ENCODE measurements at places on chromosomes 4 and X. TPM values are rescaled to one million over a fixed set of nuclear protein-coding genes. Genes with fewer than 3 reads are reported as not detected.
A peak's percentile ranks its signal among the peaks of the same experiment; 100 is the strongest.

The SLC39A8 gene
- total RNA-seq, result 31.3 TPM

The SLC7A11 gene
- total RNA-seq, result 0.81 TPM

The AR gene
- total RNA-seq, result 12.8 TPM

The TTC29 gene
- not detected for total RNA-seq

The PABPC1L2B gene
- total RNA-seq, result not detected

DNA sequence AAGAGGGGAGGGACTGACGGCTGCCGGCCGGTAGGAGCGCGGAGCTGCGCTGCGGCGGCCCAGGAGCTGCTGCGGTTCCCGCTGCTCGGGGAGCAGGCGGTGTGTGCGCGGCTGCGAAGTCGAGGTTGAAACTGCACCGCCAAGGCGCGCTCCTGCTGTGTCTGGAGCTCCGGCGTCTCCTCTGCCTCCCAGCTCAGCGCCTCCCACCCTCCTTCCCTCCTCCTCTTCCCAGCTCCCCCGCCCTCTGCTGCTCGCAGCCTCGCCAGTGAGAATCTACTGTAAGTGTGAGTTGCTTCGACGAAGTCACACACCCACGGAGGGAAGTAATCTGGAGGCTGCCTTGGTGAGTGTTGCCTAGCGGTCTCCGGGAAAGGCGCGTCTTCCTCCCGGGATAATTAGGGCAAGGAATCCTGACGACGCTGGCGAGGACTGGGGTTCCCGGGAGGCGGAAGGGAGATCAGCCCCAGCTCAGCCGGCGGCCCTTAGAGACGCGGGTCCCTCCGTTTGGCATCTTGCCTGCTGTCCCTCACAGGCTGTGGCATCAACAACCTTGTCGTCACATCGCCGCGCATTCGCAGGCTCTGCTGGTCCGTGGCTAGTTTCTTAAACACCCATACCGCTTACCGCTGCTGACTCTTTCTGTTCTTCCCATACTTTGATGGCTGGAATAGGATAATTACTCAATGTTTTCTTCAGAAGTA is at the start of gene EPHA5:
Gene EPHA5, minus strand, starts transcription at position 159 of the 701 bp plus-strand sequence. CDS start 747 bp downstream, outside the sequence.
- H3K4me3 ChIP-seq, result no peak within 1 kb of the TSS
- no peaks in the 10 kb centered on the region for H3K4me1 ChIP-seq
- no peaks in the 10 kb centered on the region for H3K36me3 ChIP-seq
- no peaks in the 10 kb centered on the region for H3K27me3 ChIP-seq
- DNase-seq, result peak; percentile 55

- no peak overlapping the region for H3K4me3 ChIP-seq
- H3K27me3 ChIP-seq, result no peaks in the 10 kb centered on the region
- no peaks in the 10 kb centered on the region for H3K36me3 ChIP-seq
- no peak overlapping the region for H3K27ac ChIP-seq
These were observed 183.7 kb upstream of the LDB2 start for GRCh38 chr4:17082186-17082585.

GRCh38 chrX:1181170-1181569 is 31.3 kb downstream of the CRLF2 start:
- H3K4me3 ChIP-seq, result no peak overlapping the region
- H3K27ac ChIP-seq, result no peak overlapping the region
- H3K27me3 ChIP-seq, result no peaks in the 10 kb centered on the region
- DNase-seq, result no peak
- H3K4me1 ChIP-seq, result no peaks in the 10 kb centered on the region

- H3K4me1 ChIP-seq, result no peaks in the 10 kb centered on the region
- no peak for DNase-seq
- H3K4me3 ChIP-seq, result no peak overlapping the region
- no peaks in the 10 kb centered on the region for H3K36me3 ChIP-seq
- H3K27ac ChIP-seq, result no peak overlapping the region
These were observed 341.8 kb downstream of the RAPGEF2 start for GRCh38 chr4:159444678-159445077.

DNA sequence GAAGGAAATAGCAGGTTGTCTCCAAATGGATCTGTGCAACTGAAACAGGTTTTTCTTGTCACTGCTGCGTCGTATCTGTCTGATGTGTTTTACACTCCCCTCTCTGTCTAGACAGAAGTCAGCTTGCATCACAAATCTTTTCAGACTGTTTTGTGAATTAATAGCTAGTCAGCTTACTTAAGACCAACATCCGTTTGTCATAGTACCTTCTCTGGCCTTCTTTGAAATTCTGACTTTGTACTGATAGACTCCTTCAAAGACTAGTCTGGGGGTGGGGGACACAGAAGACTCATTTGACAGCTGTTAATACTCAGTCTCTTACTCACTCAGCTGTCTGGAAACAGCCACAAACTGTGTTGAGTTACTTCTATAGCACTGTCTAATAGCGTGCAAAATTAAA is 197.8 kb downstream of the PALLD start:
- no peak overlapping the region for H3K4me3 ChIP-seq
- H3K27ac ChIP-seq, result no peak overlapping the region
- H3K27me3 ChIP-seq, result no peaks in the 10 kb centered on the region
- H3K36me3 ChIP-seq, result no peaks in the 10 kb centered on the region
- no peaks in the 10 kb centered on the region for H3K4me1 ChIP-seq

DNA sequence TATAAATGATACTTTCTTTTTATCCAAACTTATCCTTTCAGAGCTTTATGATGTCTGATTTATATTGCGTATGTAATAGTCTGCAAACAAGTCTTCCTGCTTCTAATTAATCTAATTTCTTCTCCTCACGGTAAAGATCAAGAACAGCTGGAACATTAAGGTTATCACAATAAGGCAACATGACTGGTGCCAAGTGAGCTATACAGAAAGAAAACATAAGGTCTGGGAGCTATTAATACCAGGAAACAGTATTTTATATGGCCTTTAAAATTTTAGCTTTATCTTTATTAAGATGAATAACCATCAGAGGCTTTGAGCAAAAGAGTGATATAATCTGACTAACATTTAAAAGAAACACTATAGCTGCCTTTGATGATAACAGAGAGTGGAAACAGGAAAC is 28.7 kb upstream of the CABS1 start:
- no peaks in the 10 kb centered on the region for H3K27me3 ChIP-seq
- no peaks in the 10 kb centered on the region for H3K36me3 ChIP-seq
- H3K4me1 ChIP-seq, result no peaks in the 10 kb centered on the region
- no peak overlapping the region for H3K27ac ChIP-seq

DNA sequence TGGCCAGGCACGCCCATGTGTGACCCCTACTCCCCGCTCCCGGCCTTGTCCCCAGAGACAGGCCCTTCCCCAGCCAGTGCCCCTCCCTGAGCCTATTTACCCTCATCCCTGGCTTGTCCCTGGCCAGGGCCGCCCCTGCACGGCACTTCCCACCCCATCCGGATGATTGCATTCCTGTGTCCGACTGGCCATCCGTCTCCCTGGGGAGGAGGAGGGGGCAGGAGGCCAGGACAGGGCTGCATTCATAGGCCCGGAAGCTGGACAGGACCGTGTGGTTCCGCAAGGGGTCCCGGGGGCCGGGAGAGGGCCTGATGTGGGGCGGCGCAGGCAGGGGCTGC is 22.8 kb downstream of the CTBP1 start:
- H3K4me3 ChIP-seq, result no peak overlapping the region
- H3K27ac ChIP-seq, result no peak overlapping the region
- DNase-seq, result no peak
- H3K27me3 ChIP-seq, result no peaks in the 10 kb centered on the region
- no peaks in the 10 kb centered on the region for H3K4me1 ChIP-seq

- DNase-seq, result no peak
- H3K27ac ChIP-seq, result no peak overlapping the region
- H3K27me3 ChIP-seq, result no peaks in the 10 kb centered on the region
- no peaks in the 10 kb centered on the region for H3K36me3 ChIP-seq
These were observed 100.2 kb upstream of the GRIA3 start for GRCh38 chrX:123083924-123084323.

DNA sequence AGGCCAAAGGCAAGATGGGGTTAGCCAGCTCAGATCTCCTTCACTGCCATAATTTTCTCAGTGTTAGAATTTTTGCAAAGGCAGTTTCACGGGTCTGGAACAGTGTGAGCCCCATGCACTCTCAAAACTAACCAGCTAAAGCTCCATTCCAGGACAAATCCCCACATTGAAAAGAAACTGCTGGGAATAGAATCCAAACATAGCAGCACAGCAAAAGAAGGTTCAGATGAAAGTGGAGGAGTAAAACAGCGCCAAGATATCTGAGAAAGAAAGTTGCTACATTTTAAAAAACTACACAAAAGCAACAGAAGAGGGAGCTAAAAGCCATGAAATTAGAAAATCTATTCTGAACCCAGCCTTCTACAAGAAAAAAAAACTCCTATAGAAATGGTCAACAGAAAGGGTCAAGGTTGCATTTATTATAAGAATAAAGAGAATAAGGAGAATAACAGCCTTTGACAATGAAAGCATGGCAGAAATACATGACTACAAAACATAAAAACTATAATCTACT is 39.6 kb upstream of the SLC7A3 start:
- no peak for DNase-seq
- no peak overlapping the region for H3K27ac ChIP-seq
- no peaks in the 10 kb centered on the region for H3K4me1 ChIP-seq
- H3K27me3 ChIP-seq, result no peaks in the 10 kb centered on the region
- no peak overlapping the region for H3K4me3 ChIP-seq
- H3K36me3 ChIP-seq, result no peaks in the 10 kb centered on the region

DNA sequence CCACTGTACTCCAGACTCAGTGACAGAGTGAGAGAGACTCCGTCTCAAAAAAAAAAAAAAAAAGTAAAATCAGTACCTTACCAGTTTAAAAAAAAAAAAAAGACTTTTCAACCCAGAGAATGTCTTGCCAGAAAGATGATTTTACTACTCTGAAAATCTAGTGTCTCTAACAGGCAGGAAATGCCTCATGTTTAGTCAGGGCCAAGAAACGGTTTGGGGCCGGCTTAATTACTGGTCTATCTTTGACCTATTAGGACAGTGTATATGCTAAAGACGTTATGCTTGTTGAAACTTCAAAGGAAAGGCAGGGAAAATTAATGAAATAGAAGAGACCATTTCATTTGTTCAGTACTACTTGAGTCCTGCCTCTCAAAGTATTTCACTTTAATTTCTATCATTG is 9.9 kb downstream of the BEND4 start:
- no peaks in the 10 kb centered on the region for H3K4me1 ChIP-seq
- H3K27ac ChIP-seq, result no peak overlapping the region
- no peak overlapping the region for H3K4me3 ChIP-seq
- no peaks in the 10 kb centered on the region for H3K27me3 ChIP-seq
- DNase-seq, result no peak

DNA sequence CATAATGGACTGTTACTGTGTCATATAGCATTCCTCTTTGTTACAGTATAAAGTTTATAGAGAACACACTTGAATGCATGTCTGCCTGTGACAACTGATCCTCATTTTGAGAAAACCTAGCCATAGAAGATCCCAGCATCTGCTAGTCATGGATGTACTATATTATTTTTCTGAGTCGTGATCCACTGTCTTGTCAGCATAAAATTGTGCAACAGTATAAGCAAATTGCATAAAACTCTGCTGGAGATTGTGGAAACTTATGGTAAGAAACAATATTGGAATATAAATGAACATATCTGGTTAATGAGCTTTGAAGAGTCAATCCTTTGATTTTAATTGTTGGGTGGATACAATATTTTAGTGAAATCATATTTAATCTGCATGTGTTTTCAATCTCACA is 3.6 kb downstream of the NEIL3 start:
- H3K27ac ChIP-seq, result no peak overlapping the region
- no peaks in the 10 kb centered on the region for H3K4me1 ChIP-seq
- H3K36me3 ChIP-seq, result no peaks in the 10 kb centered on the region
- H3K27me3 ChIP-seq, result no peaks in the 10 kb centered on the region

DNA sequence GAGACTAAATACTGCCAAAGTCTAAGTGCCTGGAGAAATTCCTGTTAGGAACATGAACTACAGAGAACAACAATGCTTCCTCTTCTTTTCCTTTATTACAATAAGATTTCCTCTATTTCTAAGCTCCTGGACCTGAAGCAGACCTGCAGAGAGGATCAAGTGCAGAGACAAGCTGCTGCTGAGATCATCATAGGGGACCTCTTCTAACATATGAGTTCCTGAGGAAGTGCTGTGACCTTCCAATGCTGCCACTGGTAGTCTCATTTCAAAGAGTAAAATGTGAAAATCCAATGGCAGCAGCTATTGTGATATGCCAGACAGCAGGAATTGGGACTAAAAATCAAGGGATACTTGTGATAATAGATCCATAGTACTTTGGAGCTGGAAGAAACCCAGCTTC is 28.0 kb downstream of the CCNG2 start:
- H3K4me3 ChIP-seq, result no peak overlapping the region
- no peak overlapping the region for H3K27ac ChIP-seq
- H3K36me3 ChIP-seq, result no peaks in the 10 kb centered on the region
- no peaks in the 10 kb centered on the region for H3K4me1 ChIP-seq
- DNase-seq, result no peak

GRCh38 chr4:37864786-37865185 is 26.1 kb upstream of the TBC1D1 start:
- H3K36me3 ChIP-seq, result no peaks in the 10 kb centered on the region
- no peaks in the 10 kb centered on the region for H3K27me3 ChIP-seq
- no peak overlapping the region for H3K27ac ChIP-seq

GRCh38 chrX:129230850-129231512 is 292.3 kb downstream of the SMARCA1 start:
- H3K4me3 ChIP-seq, result no peak overlapping the region
- no peak for DNase-seq

DNA sequence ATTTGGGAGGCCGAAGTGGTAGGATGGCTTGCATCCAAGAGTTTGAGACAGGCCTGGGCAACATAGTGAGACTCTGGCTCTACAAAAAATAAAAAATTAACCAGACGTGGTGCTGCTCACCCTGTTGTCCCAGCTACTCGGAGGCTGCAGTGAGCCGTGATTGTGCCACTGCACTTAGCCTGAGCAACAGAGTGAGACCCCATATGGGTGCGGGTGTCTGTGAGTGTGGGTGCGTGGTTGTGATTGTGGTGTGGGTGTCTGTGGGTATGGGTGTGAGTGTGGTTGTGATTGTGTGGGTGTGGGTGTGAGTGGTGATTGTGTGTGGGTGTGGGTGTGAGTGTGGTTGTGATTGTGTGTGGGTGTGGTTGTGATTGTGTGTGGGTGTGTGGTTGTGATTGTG is 114.6 kb downstream of the UBE2K start:
- no peak for DNase-seq
- H3K4me3 ChIP-seq, result no peak overlapping the region
- no peaks in the 10 kb centered on the region for H3K36me3 ChIP-seq
- H3K4me1 ChIP-seq, result no peaks in the 10 kb centered on the region
- no peaks in the 10 kb centered on the region for H3K27me3 ChIP-seq
- H3K27ac ChIP-seq, result no peak overlapping the region

DNA sequence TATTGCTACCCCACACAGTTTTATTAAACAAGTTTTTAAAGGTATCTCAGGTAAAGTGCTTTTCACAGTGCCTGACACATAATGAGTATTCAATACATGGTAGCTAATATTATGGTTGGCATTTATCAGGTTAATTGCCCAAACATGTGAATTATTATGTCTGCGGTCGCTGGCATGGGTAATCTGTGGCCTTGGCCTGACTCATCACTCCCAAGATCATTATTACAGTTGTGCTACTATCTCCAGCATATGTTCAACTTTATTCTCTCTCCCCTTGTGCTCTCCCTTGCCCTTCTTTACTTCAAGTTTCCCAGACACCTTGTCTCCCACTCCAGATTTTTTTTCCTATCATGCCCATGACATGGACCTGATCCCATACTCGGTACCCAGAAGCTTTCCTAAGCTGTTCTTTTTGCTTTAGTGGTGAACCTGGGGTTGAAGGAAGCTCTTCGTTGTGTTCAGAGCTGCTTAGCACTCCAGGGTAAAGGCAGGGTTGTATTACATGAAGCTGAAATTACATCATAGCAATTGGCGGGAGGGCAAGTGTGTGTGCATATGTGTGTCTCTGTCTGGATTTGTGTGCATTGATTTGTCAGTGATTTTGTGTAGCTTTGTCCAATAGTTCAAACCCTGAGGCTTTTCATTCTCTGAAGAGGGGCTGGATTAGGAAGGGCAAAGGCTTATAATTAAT is 176.5 kb upstream of the NRK start:
- no peaks in the 10 kb centered on the region for H3K36me3 ChIP-seq
- no peak overlapping the region for H3K4me3 ChIP-seq

GRCh38 chrX:139542652-139543051 is 12.1 kb downstream of the F9 start:
- no peak overlapping the region for H3K27ac ChIP-seq
- H3K4me3 ChIP-seq, result no peak overlapping the region
- H3K36me3 ChIP-seq, result no peaks in the 10 kb centered on the region
- no peaks in the 10 kb centered on the region for H3K4me1 ChIP-seq
